SIG-M5 (cell line): ENCODE measurements at places on chromosomes 2 and 18.

- no peak for DNase-seq
Measured at GRCh38 chr18:41075212-41075611, 879.8 kb upstream of the PIK3C3 start.

- DNase-seq: no peak
Measured at GRCh38 chr2:95539836-95540235, 52.0 kb upstream of the TRIM43 start.

DNA sequence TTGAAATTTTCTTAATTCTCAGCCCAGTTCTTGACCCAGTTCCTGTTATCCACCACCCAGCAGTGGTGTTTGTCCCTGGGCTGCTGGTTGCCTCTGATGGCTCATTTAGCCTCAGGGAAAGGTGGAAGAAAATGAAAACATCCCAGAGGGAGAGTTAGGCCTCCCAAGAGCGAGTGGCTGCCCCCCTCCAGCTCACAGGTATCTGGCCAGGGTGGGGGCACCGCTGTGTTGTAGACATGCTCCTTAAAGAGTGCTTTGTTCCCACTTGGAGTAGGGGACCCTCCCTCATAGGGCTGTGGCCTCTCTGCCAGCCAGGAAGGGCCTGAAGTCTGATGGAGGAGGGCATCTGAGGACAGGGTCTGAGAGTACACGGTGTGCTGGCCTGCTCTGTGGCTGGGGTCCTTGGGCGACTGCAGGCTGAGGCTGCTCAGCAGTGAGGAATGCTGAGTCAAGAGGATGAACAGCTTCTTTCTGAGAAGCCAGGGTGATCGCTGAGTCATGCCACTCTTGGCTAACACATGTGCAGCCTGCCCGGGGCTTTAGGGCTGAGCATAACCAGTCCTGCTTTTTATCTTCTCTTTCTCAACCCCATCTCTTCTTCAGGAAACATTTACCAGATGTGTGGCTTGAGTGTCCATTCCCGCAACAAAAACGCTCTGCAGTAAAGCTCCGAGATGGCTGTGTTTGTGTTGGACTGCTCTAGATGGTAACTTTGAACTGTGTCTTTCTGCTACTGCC, 72.3 kb downstream of the IL1R2 start:
- DNase-seq: peak; percentile 47

- DNase-seq: no peak
Measured at GRCh38 chr2:74919827-74920226, 38.6 kb upstream of the POLE4 start.

DNA sequence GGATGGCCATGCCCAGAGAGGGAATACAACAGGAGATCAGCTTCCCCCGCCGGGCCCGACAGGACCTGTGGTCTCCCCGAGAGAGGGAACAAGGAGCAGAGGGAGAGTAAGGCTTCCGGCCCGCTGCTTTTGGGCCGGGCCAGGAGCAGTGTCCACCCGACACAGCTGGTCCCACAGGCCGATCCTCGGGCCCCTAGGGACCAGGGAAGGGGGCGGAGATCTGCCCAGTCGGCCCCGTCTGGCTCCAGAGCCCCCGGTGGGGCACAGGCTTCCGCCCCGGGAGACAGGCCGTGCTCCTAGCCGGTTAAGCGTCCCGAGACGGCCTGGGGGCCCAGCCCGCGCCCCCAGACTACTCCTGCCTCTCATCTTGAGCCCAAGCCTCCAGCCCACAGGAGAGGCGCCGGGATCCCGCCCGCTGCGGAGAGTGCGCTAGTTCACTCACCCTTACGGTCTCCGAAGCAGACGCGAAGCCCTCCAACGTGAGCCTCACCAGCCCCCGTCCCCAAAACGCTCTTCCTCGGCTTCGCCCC, at the start of gene MCFD2:
TSS of gene MCFD2 (minus strand) at position 526 of the 530 bp plus-strand sequence. CDS start 6,635 bp downstream, outside the sequence.
- DNase-seq: no peak

DNA sequence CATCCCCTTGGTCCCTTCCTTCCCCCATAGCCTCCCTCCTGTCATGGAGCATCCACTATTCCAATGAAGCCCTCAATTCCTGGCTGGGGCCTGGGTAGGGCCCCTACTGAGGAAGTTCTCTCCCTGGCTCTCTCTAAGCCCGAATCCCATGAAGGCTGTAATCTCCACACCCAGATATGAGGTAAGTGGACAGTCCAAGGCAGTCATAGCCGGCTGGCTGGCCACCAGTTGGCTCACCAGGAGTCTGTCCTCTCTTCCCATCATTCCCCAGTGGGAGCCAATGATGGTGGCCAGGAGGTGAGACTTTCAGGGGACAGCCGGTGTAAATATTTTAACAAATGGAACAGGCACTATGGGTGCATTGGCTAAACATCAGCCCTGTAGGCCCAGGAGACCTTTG, 6.8 kb upstream of the TAF1B start:
- DNase-seq: no peak

DNA sequence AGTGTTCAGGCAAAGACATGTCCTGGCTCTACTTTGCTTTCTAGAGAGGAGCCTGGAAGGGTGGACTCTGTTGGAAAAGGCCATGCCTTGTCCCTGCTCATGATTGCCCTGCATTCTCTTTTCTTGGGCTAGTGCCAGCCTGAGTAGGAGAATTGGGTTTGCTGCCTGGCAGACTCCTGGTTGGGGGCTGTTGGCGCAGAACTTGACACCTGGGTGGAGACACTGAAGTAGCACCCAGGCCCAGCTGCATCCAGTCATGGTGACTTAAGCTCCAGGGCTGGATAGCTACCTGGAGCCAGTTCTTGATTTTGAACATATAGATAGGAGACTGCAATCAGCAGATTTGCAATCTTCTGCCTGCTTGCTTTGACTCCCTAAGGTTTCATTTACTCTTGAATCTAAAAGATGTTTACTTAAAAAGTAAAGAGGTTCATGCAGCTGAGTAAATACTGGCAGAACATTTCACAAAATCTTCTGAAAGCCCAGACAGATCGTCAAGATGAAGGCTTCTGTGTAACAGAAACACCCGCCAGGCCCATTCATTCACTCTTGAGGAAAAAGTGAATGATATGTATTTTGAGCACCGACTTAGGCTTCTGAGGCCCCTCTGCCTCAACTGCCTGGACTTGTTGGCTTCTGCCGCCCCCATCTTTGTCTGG, 38.0 kb upstream of the YWHAQ start:
- no peak for DNase-seq

DNA sequence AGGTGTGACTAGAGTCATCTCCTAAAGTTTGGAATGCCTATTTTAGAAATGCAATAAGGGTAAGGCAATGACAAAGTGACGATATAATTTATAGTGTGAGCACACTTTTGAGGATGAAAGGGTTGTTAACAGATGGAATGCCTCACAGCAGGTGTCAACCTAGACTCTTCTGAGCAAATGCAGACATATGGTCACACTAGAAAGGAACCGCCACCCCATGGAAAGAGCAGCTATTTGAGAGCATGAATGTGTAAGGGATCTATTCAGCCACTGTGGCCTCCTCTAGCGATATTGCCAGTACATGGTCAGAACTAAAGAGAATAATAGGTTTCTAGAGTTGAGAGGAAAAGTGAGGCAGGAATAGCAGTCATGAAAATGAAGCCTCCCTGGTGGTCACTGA, 18.5 kb downstream of the DSG2 start:
- DNase-seq: no peak

GRCh38 chr2:186189816-186190215, 296.2 kb upstream of the ZC3H15 start:
- no peak for DNase-seq

DNA sequence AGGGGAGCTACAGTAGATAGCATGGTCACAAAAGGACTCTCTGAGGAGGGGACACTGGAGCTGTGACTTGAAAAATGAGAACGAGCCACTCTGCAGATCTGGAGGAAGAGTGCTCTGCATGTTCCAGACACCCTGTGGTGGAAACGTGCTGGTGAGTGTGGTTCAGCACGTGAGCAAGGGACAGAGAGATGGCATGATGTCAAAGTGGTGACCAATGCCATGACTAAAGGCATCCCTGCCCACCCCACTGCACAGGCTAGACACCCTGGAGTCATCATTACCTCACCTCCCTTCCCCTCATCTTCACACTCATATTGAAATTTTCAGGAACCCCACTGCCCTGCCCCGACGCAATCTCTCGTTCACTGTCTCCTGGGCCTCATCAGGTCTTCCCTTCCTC, 56.5 kb downstream of the SLC4A5 start:
- no peak for DNase-seq

- no peak for DNase-seq
Measured at GRCh38 chr18:24993628-24994027, 358.3 kb downstream of the ZNF521 start.
